ENCODE measurements at places on chromosomes 5 and 9.

DNA sequence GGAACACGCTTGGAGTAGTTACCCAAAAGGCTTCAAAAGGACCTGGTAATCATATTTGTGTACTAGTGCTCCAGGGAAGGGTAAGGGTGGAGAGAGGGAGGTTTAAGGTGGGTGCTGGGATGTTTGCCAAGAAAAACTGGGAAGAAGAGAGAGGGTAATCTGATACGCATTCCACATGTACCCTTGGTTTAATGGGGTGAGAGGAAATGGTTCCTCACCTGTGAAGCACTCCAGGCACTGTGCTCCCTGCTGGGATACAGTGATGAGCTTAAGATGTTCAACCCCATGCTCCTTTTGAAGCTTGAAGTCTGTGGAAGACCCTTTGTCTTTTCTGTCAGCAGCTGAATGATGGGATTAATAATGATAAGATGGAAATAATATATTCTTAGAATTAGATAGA is 98.4 kb downstream of the COX7C start:
- no peak for DNase-seq

DNA sequence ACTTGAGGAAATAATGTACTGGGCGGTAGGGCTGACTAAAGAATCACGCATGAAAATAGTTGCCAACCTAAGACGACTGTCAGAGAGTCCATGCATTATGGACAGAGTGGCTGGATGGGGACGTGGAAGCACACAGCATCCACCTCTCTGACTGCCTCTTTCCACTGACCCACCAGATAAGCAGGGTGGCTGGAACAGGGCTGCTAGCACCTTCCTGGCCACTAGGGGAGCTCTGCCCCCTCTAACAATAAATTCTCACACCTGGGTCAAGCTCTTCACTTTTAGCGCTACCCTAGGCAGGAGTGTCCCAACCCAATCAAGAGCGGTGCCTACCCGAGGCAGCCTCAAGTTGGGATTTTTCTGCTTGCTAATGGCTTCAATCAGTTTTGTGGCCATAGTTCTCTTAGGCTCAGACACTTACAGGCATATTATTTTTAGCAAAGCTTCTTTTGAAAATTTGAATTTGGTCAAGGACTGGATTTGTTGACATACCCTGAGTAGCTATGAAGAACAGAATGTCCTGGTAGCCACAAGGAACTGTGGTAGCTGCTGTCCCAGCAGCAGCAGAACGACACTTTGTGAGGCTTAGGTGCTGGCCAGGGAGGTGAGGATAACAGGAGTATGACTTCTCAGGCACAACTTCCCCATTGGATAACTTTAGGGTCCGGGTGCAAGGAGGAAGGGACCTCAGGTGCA is 6.9 kb upstream of the TPM2 start:
- no peak for DNase-seq

DNA sequence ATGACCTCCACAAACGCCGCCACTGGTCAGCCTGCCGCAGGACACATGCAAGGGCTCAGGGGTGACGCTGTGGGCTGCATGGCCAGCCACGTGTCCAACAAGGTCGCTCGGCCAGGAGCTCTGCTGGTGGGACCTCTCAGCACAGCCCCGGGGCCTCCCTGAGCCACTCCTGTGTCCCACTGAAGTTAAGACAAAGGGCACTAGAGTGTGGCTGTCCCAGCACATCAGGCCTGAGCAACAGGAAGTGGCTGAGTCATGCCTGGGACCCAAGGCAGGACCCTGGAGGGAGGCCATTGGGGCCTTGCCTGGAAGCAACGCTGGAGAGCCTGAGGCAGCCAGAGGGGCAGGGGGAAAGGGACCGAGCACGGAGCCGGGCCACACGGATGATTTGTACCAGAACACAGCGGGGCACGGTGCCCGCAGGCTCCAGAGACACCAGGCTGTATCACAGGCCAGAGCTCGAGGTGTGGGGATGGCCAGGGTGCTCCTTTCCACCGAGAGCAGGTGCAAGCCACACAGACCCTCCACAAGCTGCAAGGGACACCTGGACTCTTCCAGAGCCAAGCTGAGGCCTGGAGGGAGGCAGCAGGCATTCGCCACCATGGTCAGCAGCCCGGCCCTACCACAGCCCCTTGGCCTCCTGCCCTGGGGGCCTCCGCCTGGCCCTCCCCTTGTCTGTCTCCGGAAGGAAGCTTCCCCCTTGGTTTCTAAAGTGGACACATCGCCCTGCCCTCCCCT is 6.5 kb upstream of the TMEM210 start:
- no peak for DNase-seq

- no peak for DNase-seq
Measured at GRCh38 chr9:137744632-137745183, 125.9 kb downstream of the EHMT1 start.

DNA sequence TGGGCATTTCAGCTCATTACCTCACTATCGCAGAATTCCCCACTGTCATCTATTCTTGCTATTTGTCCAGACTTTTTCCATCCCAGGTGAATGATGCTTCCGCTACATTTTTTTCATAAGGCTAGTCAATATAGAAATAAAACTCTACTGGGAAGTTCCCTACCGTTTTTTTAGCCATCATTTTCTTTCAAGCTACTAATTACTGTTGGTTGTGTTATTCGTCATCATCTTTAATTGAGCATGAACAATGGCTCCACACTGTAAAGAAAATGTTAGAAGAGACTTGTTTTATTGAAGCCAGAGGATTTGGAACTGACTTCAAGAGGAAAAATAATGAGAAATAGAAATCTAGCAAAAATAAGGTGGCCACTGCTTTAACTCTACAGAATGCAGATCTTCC is 265.0 kb downstream of the ZNF608 start:
- DNase-seq, result no peak

- no peak for DNase-seq
Measured at GRCh38 chr5:58239731-58240130, 220.2 kb downstream of the PLK2 start.

DNA sequence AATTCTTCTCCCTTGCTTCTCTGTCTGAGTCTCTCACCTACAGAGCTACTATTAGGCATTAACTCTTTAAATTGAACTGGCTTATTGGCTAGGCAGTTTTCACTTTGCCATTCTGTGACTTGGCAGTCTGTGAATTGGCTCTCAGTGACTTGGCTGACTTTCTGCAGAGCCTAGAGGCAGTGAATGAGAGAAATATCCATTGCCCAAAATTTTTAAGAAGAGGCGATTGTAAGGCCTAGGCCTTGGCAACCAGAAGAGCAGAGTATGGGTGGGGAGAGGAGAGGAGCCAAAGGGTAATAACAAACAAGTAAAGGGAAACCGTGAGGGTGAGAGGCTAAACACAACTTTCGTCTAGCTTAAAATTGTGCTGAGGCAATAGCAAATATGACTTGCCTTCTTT is 176.7 kb downstream of the PRR16 start:
- no peak for DNase-seq

DNA sequence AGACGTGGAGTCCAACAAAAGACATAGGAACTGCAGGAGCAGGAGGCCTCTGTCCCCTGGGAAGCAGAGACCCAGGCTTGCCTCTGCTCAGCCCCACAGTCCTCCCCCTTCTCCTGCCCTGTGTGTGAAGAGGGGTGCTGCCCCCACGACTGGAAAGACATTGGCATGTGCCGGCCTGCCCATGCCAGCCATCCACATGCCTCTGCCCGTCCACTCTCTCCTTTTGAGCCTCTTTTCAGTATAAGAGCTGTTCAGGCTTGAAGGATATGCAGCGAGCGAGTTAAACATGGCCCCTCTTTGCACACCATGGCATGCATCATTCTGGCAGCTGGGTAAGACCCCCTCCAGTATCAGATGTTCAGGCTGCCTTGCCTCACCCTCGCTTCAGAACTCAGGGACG is 159.7 kb upstream of the OTULINL start:
- DNase-seq, result no peak

DNA sequence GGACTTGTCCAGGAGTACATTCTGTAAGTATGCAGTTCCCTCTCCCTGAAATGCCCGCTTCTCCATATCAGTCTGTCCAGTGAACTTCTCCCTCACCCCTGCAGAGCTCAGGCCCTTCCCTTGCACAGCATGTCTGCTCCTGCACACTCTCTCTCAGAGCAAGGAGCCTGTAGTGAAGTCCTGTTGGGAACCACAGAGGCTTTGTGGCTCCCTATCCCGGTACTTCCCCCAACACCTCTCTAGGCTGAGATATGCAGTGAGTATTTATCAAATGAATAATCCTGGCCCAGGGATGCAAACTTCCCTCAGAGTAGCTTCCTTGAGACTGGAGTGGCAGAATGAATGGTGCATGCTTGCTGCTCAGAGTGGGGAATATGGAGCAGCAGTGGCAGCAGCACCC is 48.8 kb downstream of the POC5 start:
- DNase-seq, result no peak

- DNase-seq, result no peak
Measured at GRCh38 chr9:93974151-93974550, 19.0 kb upstream of the BARX1 start.

DNA sequence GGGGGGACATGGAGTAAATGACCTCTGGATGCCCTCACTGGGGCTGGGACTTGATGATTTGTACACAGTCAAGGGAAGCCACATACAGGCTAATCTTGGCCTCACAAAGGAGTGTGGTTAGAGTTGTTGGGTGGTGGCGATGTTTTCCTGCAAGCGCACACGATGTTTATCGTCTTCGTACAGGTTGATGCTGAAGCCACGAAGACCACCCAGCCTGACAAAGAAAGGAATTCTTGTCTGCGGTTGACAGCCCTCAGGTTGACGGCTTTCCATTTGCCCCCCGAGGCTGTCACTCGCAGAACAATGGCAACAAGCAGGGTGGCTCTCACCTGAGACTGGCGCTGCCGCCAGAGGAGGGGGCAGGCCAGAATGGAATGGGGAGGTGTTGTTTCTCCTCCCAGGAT is 14.1 kb upstream of the XPA start:
- DNase-seq, result no peak

DNA sequence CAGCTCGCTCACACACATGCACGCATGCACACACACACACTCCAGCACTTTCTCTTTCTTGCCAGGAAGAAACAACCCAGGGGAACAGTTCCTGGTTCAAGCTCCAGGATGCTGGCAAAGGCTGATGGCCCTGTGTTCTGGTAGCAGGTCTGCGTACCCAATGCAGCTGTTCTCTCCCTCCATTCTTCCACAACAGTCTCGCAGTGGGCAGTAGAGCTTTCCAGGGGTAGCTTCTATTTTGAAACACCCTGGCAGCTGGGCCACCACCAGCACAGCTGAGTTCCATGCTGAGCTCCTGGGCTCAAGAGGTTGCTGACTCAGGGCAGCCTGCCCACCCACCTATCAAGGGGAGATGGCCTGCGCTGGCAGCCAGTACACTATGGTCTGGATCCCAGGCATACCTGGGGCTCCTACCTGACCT is 4.7 kb downstream of the VDAC1 start:
- DNase-seq, result no peak

Measured in AG04449 (cell line).